Fibroblast of upper back skin (primary cell): ENCODE measurements at places on chromosomes 4 and X.
A peak's percentile ranks its signal among the peaks of the same experiment; 100 is the strongest.

- DNase-seq, result peak; percentile 77
Observed at GRCh38 chr4:28350485-28350884, 1489.8 kb downstream of the STIM2 start.

DNA sequence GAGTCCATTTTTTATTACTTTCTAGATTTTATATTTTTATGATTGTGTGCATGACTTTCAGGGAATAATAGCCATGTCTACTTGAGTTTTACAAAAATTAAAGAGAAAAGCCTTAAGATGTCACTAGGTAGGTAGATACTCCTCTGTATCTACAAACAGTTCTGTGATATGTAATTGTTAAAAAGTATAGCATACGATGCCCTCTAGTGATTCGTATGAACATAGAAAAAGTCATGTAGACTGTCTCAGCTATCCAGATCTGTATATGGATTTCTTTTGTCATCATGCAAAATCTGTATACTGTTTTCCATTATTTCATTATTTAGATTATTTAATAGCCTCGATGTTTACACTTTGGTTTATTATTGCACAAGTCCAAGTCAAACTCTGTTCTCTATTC, 856.6 kb downstream of the CENPC start:
- DNase-seq, result peak; percentile 45

DNA sequence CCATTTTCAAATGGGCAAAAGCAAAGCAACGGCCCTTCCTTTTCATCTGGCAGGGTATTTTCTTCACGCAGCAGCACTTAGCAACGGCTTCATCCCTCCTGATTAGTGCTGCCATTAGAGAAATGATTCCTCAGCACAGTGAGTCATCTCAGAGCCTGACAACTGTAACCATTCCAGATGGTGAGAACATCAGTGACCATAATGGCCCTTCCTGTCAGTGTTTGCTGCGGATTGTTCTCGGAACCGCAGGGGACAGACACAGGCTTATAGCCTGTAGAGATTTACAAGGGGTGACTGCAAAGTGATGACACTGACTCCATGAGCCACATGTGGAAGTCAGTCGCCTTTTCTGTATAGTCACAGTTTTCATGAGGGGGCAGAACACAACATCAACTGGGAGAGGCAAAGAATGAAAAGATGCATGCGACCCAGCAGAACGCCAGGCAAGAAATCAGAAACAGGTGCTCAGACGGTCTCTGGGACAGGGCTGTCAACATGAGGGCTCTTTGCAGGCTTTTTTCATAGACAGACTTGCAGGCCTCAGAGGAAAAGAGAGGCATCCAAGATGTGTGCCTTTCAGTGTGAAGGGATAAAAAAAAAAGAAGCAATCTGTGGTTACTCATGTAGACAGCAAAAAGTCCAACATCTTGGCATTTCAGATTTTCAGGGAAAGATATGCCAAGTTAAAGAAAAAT, 69.9 kb upstream of the FBXW7 start:
- peak; percentile 69 for DNase-seq

- no peak for DNase-seq
Observed at GRCh38 chr4:52374877-52375276, 284.2 kb downstream of the USP46 start.

DNA sequence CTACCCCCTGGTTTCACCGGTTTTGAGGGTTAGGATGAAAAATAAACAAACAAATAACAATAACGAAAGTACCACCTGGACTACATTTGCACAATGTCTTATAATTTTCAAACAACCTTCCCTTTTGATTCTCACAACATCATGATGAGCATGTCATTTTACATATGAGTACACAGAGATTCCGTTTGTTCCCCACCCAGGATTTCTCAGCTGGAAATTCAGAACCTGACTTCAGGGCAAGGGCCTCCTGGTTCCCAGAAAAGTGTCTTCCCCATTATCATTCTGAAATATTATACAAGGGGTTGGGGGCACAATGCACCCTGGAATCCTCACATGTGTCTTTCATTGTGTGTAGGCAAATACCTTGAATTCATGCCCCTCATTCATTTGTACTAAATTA, 135.8 kb upstream of the NOCT start:
- no peak for DNase-seq
